Trophoblast cell (in vitro differentiated cells and primary cell): ENCODE measurements at places on chromosomes 11 and 22.
A peak's percentile ranks its signal among the peaks of the same experiment; 100 is the strongest.

DNA sequence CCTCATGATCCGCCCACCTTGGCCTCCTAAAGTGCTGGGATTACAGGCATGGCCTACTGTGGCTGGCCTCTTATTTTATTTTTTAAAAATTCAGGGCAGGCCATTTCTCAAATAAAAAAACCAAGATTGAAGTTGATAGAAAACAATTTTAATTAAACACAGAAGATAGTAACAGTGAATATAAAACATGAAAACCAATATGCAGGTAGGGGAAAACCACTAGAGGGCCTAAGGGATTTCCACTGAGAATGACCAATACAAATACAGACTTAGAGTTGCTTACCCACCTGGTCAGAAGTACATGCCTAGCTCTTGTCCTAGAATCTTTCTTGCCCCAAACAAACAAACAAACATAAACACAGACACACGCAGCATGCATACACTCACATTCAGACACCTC, 1.7 kb upstream of the RTCB start:
- peak; percentile 26 for DNase-seq

DNA sequence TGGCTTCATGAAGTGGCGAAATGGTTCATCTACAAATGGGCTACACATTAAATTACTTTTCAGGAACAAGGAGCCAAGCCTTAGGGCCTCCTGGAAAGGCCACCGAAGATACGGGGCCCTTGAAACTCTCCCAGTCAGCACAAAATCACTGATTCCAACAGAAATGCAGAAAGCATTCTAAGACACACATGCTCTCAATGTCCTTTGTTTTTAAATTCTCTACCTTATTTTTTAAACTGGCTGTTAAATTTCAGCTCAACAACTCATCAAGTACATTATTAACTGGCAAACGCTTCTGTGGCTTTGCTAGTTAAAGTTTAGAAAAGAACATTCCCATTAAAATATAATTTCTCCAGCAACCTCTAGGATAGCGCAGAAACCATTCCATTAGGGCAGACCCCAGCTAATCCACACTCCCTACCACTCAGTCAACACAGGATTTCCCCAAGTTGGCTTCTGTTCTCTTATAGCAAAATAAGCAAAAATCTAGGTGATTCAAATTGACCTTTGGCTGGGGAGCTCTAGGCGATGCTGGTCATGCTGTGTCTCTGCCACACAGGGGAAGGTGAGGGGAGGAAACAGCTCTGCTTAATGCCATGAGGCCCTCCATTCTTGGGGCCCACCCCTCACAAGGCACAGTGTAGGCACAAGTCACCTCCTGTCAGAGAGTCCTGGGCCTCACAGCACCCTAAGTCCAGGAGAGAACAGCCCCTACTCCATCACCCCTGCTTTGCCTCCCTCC, 47.1 kb downstream of the PLEKHA7 start:
- DNase-seq: no peak

DNA sequence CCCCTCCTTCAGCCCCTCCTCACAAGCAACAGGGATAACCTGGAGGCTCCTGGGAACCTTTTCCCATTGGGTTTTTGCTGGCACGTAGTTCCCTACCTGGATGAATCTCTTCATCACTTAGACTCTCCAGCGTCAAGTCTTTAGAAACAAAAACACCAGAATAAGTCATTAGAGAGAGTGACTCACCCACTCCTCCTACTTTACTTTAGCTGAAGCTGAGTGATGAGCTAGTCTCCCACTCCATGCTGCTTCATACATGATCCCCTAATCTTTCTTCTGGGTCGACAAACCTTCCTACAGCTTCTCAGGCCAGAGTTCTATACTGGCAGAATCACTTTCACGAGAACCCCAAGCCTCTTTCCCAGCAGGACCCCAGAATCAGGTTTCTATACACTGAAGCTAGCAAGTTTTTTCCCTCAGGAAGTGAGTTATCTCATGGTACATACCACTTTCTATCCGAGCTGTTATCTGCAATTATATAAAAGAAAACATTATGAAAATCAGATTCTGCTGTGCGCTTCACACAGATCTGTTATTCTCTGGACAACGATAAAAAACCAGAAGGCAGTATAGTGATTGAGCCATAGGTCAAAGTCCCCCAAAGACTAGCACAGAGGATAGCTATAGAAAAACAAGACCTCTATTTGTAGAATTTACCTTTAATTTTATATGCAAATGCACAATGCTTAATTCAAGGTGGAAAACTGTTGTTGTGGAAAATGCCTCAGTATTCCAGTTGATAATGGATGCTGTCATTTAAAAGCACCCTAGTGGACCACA, 18.7 kb downstream of the DRICH1 start:
- DNase-seq: no peak

GRCh38 chr11:61484541-61484940, 24.0 kb upstream of the LRRC10B start:
- no peak for DNase-seq

DNA sequence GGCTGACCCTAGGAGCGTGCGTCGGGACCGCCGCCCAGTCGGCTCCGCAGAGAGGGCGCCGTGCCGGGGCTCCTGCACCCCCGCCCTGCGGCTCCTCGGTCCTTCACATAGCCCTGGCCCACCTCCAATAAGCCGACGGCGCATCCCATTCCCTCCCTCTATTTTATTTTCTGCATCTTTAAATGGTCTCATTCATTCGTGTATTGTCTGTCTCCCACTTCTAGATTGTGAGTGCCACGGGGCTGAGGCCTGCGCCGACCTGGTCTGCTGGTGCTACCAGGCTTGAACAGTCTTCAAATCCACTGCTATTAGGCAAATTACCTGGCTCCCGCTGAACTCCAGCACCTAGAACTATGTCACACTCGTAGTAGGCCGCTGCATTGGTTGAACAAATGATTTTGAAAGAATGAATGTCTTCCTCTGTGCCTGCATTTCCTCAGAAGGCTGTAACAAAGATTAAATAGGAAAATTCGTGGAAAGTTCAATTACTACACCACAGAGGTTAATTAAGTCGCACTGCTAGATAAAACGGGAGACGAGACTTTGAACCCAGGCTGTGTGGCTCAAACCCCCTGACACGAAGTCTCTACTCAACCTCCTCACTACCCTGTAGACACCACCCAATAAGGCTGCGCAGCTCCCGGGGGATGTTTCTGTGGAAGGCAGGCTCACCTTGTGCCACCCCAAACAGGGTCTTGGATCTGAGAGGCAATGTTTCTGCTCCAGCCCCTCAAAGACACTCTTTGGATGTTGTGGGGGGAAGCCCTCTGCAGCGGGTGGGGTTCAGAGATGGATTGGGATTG, 1.2 kb upstream of the PPP1R14B start:
- DNase-seq: no peak

- no peak for DNase-seq
Measured at GRCh38 chr11:76579056-76579751, 91.3 kb downstream of the LRRC32 start.

GRCh38 chr11:1353383-1354124, 36.2 kb upstream of the BRSK2 start:
- DNase-seq: no peak

DNA sequence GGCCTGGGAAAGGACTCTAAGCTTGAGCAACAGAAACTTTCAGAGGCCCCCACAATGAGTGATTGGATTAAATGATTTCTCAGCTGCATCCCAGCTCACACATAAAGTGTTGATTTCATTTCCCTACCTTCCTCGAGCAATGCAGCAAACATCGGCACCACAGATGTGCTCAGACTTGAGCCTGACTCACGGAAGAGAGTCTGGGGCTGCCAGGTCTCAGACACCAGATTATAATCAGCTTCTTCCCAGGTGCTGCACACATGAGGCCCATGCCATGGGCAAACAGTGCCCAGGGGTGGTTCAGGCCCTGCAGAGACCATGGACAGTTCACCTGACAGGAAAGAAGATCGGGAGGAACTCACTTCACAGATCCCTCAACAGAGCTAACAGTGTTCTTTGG, 226.6 kb upstream of the TENM4 start:
- DNase-seq: no peak

DNA sequence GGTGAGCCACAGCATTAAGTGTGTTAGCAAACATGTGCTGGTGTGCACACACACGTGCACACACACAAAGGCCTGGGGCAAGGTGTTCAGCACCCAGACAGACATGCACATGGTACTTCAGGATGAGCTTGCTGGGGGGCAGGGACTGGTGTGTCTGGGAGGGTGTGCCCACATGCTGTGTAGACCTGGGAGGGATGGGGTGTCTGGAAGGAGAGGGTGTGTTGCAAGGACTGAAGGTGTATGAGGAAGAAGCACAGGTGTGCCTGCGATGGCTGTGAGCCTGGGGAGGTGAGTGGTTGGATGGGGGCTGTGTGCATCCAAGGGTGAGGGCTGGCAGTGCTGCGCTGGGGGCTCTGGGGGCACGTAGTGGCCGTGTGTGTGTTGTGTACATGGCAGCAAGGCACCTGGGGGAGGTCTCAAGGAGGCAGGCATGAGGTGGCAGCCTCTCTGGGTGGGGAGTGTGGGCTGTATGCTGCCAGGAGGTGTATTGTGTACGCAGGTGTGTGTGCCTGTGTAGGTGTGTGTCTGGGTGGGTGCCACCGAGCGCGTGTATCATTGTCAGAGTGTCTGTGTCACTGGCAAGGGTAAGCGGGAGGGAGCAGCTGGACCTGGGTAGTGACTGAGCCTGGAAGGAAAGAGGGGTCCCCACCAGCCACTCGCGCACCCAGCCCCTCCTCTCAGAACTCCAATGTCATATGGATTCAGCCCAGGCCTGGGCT, 2.2 kb downstream of the NRXN2 start:
- no peak for DNase-seq

DNA sequence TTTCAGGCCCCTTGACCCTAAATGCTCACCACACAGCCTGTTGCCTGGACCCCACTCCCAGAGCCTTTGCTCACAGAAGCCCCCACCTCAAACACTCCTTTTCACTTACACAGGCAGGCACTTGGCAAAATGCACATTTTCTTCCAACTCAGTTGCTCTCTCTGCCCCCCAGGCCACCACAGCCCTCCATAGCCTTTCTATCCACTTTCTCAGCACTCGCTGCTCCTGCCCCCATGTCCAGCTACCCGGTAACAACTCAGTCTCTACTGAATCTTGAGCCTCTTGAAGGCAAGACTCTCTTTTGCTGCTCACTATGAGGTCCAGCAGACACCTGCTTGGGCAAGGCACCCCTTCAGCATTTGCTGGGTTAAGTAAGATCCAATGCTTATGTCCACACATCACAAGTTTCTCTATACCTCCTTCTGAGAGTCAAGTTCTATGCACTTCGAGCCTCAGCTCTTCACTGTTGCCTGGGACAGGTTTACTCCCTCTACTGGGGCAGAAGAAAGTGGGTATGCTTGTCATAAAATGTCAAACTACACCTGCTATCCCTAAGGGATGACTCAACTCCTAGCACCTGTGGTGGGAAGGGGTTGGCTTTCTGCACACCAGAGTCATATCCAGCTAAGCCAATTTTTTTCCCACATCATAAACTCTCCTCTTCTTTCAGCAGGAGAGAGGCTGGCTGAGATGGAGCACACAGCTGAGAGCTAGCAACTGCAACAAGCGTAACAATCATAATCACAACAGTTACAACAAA, 36.9 kb downstream of the MORC2 start:
- DNase-seq: no peak

- no peak for DNase-seq
Measured at GRCh38 chr11:15493921-15494620, 379.3 kb downstream of the INSC start.

GRCh38 chr11:34330653-34331052, 27.2 kb downstream of the ABTB2 start:
- DNase-seq: no peak

DNA sequence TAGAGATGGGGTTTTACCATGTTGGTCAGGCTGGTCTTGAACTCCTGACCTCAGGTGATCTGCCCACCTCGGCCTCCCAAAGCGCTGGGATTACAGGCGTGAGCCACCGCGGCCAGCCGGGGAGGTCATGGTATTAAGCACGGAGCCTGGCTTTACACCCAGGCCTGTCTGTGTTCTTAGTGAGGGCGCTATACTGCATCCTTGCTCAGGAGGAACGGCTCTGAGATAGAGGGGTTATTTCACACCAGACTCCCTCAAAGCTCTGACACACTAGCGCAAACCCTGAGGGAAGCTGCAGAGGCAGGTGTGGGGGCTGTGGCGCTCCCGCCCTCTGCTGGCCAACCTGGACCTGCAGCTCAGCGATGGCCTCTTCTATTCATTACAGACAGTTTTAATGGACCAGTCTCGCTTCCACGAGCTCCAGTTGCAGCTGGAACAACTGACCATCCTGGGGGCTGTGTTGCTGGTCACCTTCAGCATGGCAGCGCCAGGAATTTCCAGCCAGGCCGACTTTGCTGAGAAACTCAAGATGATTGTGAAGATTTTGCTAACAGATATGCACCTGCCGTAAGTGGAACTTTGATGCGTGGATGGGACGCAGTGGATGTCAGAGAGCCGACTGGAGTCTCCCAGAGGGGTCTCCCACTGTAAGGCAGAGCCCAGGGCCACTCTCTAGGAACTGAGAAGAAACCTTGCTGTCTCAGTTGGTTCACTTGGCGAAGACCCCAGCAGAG, 26.2 kb downstream of the TCP11L1 start:
- peak; percentile 80 for DNase-seq

DNA sequence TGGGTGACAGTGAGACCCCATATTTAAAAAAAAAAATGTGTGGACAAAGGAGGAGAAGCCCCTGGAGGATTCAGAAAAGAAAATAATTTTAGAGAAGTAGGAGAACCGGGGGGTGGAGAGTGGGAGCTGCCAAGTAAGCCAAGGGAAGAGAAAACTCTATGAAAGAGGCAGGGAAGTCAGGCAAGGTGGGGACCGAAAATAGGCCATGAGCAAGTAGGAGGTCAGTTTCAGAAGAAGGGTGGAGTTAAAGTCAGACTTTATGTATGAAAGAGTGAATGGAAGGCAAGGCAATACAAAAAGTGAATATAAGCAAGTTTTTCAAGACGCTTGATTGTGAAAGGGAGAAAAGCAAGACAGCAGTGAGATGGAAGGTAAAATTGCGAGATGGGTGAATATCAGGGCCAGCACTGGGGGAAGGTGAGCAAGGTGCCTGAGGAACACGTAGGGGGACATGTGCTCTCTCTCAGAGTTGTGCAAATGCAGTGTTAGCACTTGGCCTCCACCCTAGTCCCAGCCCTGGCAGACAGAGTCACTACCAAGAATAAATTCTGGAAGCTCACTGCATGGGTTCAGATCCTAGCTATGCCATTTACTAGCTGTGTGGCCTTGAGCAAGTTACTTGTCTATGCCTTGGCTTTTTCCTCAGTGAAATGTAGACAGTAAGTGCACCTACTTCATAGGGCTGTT, 6.7 kb downstream of the XRRA1 start:
- DNase-seq: no peak

GRCh38 chr11:105045676-105046296, 651 bp upstream of the CARD16 start:
- no peak for DNase-seq

GRCh38 chr11:70078781-70079616, 882 bp downstream of the ANO1 start:
- DNase-seq: no peak

DNA sequence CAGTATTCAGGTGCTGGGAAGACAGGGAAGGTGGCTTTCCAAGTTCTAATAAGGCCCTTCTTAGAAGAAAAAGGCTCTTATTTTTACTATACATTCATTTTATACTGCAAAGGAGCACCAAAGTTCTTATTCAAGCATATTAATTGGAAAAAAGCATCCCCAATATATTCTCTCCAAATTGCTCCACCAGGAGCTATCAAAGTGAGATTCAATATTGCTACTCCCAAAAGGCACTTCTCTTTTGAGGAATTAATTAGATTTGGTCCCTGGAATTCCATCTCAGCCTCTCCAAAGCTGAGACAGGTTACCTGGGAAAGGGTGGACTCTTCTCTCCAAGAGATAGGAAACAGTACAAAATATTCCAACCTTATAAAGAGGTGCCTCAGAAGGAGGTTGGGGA, 134.1 kb downstream of the LARGE1 start:
- no peak for DNase-seq
